ENCODE measurements at places on chromosomes 16 and 17. TPM values are rescaled to one million over a fixed set of nuclear protein-coding genes. Genes with fewer than 3 reads are reported as not detected.

CLEC19A gene
- 0.05 TPM for polyA plus RNA-seq

- DNase-seq: no peak
Observed at GRCh38 chr17:44798356-44798755, 31.7 kb downstream of the GJC1 start.

DNA sequence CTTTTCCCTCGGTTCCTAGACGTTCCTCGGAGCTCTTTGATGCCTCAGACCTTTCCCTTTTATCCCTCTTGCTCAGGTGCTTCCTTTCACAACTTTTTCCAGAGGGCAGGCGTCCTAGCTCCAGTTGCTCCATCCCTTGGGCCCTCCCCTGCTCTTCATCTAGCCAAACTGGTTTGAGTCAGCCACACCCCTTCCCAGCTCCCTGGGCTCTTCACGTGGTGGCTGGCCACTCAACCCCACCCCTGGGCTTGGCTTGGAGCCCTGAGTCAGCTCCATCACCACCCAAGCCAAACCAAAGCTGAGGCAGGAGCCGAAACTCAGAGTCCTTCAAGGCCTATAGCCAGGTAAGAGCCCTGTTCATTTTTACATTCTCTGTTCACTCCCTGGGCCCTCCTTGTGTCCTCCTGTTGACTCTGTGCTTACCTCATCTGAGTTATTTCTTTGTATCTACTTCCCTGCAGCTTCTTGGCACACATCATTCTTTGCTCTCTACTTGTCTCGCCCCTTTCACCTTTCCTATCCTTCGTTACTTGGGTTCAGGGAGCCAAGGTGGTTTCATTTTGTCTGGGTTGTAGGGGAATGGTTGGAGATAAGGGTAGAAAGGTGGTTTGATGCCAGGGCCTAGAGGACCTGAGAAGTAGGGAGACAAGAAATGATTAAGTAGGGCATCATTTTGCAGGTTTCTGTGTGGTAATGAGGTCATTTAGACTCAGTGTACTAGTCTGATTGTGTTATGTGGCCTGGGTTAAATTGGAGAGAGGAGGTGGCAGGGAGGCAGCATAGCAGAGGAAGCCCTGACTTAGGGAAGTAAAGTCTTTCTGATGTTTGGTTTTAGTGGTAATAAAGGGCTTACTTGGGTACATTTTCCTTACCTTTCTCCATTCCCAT, 7.6 kb upstream of the PHKG2 start:
- DNase-seq: peak; percentile 42

GRCh38 chr16:67995423-67995822, 3.9 kb downstream of the DPEP2 start:
- no peak for DNase-seq

DNA sequence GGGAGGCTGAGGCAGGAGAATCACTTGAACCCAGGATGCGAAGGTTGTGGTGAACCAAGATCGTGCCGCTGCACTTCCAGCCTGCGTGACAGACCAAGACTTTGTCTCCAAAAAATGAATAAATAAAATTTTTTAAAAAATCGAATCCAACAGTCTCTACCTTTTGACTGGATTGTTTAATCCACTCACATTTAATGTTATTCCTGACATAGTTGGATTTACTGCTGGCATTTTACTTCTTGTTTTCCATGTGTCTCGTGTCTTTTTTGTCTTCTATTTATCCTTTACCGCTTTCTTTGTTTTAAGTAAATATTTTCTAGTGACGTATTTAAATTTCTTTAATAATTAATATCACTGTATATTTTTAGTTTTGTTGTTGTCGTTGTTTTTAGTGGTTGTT, 5.4 kb upstream of the CES4A start:
- no peak for DNase-seq

All from left kidney (tissue), 8 donors.